GM12878 (cell line): ENCODE measurements at places on chromosomes 12 and 14.

GRCh38 chr12:94650143-94651056, at the start of gene TMCC3:
TSS of gene TMCC3 (minus strand) at chr12:94650557. CDS start at chr12:94650430, 127 bp downstream.
- DNase-seq, result no peak

DNA sequence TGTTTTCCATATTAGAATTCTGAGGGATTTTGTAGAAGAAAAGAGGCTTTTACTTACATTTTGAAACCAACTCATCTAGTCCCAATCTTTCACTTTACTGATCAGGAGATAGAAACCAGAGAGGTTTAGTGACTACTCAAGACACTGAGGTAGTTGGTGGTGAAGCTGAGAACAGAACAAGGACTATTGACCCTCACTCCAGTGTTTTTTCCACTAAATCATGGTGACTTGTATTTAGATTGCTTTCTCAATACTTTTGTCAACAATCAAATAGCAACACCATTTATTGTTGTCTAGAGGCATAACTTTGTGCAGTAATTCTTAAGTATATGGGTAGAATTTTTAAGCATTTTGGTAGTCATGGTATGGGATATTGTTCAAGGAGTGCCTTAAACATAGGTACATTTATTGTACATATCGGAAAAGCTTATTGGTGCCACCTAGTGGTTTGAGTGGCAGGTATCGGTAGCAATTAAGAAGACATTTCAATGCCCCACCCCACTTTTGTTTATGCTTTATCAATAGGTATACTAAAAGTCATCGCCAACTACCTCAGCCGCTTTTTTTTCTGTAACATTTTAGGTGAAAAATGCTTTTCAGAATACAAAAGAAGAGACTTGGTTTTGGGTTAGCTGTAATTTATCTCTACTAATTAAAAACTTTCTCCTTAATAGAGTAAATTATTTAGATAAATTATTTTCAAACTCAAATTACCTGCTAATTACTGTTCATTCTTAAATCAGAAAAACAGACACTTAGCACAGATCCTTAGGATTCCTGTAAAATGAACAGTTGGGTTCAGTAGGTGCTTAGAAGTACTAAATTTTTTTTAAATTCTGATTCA, 47.3 kb upstream of the PAWR start:
- peak; percentile 16 for DNase-seq

DNA sequence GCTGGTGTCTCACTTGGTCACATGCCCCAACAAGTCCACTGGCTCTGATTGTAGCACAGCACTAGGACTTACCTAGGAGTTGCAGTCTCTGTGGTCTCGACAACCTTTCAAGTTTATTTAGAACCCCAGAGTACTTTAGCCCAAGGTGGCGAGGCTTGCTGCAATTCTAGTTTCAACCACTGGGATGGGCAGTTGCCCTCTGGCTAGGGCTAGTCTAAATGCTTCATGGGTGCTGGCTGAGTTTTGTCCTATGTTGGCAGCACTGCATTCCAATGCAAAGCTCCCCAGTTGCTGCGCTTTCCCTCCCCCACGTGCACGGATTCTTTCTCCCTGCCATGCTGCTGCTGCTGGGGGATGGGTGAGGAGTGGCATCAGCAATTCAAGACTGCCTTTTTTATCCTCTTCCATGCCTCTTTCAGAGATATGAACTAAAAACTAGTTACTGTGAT, 207.9 kb downstream of the SYNE2 start:
- no peak for DNase-seq

GRCh38 chr12:45973526-45973925, 16.8 kb downstream of the SCAF11 start:
- no peak for DNase-seq

GRCh38 chr12:124549629-124550028, 17.8 kb downstream of the NCOR2 start:
- no peak for DNase-seq

GRCh38 chr14:61557262-61557661, 138.1 kb upstream of the HIF1A start:
- DNase-seq, result no peak

DNA sequence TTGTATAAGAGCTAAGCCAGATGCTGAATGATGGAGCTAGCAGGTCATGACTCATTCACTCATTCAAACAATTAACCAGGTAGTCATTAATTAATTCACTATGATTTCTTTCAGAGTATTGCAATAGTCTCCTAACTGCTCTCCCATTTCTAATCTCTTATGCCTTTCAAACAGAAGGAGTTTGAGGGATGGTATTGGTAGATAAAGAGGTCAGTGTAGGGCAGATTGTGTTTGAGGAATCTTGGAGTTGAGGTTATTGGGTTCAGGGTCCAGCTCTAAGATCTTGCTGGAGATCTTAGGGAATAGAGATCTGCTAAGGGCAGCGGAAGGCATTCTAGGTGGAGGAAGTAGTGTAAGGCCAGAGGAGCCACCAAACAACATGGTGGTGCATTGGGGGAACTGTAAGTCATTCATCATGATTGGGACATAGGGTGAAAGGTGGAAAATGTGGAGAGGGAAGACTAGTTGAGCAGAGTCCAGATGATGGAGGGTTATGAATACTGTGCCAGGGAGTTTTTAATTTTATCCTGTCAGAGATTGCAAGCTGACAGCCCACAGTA, 11.7 kb downstream of the DGKA start:
- no peak for DNase-seq

- no peak for DNase-seq
These were observed 38.6 kb downstream of the CCDC88C start for GRCh38 chr14:91378930-91379578.

DNA sequence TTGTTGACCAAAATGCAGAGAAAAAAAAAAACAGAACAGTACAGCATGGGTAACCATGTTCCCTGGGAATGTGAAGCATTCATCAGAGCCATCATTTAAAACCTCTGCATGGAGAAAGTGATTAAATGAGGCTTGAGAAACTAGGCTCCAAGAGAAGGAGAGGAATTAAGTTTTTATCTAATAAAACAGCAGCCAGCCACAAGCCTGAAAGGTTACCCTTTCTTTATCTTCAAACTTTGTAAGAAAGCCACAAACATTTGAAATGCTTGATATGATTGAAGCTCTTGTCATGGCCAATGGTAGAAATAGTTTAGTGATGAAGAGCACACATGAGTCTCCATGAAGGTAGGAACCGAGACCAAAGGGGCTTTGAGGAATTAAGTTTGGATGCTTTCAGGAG, 144.9 kb upstream of the SYT1 start:
- DNase-seq, result no peak

DNA sequence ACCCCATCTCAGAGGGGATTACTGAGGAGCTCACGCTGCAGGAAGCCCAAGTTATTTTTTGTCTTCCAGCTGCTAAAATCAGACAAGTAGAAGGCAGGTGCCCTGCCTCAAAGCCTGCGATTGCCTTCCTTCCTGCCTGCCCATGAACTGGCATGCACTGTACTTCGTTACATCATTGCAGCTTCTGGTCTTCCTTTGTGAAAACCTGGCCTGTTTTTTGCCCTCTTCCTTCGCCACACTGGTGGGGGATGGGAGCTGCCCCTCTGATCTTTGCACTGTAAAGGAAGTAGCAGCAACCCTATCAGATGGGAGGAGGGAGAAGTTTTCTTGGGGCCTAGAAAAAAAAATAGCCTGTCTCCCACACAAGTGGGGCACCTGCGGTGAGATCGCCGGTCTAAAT, 1098.7 kb downstream of the BCL11B start:
- no peak for DNase-seq

- DNase-seq, result no peak
These were observed 86.0 kb downstream of the SCARB1 start for GRCh38 chr12:124777399-124778372.

- no peak for DNase-seq
These were observed at the start of gene LRRC74A for GRCh38 chr14:76826122-76826521. TSS of gene LRRC74A (plus strand) at chr14:76826408. CDS start at chr14:76826698, 290 bp downstream.

DNA sequence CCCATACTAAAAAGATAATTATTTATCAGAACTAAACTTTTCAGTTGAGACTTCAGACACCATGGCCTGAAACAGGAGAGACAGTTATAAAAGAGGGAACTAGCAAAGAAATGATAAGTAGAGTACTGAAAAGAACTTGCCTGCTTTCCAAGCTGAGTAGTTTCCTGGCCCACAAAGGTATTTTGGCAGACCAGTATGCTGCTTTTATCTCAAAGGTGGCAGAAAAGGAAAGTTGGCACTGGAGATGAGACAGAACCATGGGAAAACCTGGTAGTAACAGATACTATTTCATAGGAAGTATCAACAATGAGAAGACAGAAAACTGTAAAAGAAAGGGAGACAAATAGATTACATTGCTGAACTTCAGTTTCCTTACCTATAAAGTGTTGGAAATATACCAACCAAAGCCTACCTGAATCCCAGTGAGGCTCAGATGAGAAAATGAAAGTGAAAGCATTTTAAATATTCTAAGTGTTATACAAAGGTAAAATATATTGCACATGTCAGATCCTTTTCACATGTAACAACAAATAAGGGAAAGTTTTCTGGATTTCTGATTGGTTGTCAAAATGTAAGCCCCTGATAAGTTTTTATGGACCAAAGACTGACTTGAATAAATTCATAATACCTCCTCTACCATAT, 155.3 kb upstream of the FSCB start:
- no peak for DNase-seq

GRCh38 chr12:90974286-90974685, 19.3 kb upstream of the CCER1 start:
- DNase-seq, result no peak

DNA sequence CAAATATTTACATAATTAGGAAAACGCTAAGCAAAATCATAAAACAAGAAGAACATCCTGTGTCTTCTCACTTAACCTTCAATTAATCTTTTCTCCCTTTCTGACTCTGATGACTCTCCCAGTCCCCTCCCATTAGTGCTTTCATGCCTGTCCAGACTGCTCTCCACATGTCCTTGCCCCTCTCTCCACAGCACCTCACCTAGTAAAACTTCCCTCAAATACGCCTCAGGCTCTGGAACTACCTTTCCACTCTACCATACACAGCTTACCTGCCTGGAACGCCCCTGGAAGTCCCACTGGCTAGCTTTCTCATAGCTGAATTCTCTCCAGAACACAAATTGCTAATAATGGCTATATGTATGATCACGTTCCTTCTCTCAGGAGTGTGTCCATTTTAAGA, 44.7 kb downstream of the SLC5A8 start:
- DNase-seq, result no peak

DNA sequence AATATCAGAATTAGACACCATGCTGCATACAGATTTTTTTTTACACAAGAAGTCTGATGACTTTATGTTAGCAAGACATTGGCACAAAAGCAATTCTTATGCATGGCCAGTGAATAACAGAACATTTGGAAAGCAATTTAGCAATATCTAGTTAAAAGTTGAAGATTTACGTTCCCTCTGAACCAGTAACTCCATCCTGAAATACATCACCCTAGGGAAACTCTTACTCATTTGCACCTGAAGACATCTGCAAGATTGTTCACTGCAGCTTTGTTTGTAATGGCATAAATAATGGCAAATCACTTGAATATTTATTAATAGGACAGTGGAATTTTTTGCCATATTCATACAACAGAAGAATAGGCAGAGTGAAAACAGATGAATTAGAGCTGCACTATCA, 670.0 kb upstream of the NOVA1 start:
- no peak for DNase-seq

DNA sequence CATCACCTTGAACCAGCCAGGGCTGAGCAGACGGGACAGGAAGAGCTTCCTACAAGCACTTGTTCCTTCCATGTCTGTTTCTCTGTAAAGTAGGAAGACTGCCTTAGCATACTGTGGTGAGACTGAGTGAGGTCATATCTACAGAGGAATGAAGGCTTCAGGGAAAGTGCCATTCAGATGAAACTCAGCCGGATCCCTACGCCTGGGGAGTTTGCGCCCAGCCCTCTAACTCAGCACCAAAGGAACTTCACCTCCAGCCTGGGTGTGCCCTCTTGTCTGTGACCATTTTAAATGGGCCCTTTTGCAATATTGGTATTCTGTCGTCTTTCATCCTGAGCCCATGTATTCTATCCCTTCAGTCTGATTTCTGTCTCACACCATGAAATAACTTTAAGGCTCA, 175.6 kb upstream of the FKBP4 start:
- no peak for DNase-seq

DNA sequence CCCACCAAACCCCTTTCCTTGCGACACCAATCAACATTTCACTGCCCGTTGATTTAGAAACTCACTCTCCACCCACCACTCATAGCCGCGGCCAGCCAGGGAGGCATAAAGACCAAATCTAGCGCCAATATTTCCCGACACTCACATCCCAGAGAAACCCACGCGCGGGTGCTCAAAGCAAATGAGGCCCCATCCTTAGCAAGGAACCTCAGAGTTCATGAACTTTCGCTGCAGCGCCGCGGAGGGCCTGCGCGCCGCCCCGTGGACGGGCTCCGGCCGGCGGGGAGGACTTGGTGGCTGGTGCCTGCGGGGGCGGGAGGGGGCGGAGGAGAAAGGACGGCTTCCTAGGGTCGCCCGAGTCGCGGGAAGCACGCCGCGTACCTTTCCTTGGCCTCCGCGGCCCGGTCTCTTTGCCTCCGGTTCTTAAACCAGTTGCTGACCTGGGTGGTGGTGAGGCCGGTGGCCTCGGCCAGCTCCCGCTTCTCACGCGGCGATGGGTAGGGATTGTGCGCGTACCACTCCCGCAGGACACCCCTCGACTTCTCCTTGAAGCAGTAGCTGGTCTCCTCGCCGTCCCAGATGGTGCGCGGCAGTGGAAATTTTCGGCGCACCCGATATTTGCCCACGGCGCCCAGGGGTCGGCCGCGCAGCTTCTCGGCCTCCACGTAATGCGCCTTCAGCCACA, 886 bp downstream of the SIX1 start:
- DNase-seq, result no peak

DNA sequence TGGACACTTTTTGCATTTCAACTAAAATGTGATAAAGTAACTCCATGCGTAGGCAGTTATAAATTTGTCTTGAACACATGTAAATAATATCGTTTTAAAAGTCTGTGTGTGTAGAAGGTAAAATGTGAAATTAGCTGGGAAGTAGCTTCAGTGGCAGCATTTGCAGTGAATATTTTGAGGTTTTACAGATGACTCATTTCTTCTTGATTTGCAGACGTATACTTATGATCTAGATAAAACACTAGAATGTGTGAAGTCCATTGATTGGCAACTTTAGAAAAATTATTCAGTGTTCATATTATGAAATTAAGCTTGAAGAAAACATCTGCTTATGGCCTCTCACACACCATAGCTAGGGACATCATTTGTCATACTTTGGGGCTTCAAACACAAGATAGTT, 788.6 kb upstream of the NOVA1 start:
- DNase-seq, result no peak

- no peak for DNase-seq
These were observed 1.8 kb upstream of the SAMD4A start for GRCh38 chr14:54564868-54565784.

DNA sequence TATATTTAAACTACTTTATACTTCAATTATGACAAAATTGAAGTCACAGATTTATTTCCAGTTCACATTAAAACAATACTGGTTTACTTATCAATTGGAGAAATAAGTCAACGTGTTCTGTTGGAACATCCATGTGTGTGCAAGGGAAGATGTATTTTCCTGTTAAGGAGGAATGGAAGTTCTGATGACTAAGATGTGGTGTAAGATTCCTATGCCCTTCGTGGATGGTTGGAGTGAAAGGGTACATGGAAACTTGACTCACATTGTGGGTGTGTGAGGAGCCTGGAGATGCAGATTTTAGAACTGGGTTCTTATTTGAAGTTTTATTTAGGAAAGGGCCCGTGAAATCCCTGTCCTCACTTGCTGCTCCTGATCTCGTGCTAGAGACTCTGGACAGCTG, 95.3 kb downstream of the CATSPERB start:
- DNase-seq, result no peak

GRCh38 chr14:57879516-57879915, 13.6 kb upstream of the SLC35F4 start:
- no peak for DNase-seq
